ENCODE measurements at places on chromosomes 2 and 18.

DNA sequence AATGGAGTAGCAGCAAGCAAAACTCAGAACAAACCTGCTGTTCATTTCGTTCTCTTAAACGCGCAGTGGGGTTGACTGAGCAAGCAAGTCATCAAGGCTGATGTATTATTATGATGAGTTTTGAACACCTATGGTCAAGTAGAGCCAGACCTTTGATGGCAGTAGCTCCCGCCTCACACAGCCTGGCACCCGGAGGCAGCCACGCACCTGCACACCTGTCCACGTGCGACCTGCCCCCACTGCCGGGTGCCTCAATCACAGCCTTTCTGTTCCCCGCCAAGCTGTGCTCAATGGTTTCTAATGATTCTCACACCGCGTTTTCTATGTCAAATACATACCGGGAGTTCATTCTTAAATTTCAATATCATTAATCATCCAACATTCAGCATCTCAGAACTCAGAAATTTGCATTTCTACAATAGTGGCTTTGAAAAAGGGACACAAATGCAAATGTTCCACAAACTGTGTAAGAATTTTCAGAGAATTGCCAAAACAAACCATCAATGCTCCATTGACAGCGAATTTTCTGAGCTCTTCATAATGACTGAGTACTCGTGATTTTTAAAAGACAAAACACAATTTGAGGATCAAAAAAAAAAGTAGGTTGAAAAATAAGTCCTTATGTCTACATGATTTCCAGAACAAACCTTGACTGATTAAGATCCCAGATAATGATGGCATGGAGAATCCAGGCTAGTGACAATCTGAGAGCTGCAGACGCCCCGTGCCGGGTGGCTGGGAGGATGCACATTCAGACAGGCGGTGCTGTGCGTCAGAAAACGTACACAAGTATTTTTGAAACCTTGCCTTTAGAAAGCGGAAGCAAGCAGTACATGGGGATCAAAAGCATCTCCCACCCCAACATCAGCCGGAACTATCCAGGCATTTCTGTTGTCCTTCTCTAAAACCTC, 56.6 kb downstream of the HDAC4 start:
- no peak for DNase-seq

DNA sequence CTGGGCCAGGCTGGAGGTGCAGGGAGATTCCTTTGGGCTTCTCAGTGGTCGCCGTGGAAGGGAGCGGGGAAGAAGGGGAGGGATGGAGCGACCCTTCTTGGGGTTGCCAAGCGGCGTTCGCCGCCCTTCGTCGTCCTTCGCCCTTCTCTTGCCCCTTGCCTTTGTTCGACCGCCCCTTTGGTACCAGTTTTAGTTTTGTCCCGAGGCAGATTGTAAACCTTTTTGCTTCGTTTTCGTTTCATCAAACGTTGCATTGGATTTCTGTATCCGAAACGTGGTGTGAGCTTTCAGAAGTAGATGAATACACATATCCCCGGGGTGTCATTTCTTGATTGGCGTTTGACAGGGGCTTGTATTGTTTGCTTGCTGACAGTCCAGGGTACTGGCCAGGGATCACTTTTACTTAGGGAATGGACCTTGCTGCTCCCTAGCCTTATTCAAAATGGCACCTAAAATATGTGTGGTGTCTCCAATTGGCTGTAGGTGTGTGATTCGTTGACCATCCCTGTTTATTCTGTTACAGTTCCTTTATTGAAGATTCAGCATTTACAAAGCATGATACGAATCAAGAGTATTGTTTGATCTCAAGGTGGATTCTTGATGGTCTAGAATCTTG, 788 bp downstream of the USP14 start:
- no peak for DNase-seq

DNA sequence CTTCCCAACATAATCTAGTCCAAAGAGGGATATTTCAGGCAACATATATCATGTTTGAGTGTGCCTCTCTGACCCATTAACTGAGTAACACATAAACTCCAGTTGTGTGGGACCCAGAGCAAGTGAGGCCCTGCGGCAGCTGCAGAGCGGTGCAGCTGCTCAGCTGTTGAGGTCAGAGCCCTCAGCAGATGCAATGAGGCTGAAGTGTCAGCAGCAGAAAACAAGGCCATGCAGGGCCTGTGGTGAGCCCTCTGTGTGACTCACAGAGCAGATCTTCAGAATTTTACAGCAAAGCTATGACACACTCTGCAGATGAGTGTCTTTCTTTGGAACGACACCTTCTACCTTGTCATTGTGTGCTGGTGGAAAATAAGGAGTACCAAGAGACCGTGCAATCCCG, 168.5 kb downstream of the CBLN2 start:
- DNase-seq: peak; percentile 48

GRCh38 chr2:133012847-133013734, 343.1 kb upstream of the LYPD1 start:
- DNase-seq: no peak

DNA sequence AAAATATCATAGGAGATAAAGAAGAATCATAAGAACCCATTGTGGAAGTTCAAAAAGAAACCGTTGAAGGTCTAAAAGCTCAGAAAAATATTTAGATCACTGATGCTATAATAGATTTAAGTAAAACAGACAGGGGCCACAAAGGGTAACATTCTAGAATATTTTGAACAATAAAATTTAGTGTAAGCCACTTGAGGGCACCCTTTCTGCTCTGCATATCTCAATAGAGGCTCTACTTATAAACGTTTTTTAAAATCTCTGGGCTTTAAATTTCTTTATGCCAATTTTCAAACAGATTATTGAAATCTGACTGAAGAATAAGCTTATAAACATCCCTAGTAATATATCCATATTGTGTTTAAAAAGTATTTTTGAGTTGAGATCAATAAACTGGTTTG, 57.6 kb upstream of the IL1RL1 start:
- no peak for DNase-seq

DNA sequence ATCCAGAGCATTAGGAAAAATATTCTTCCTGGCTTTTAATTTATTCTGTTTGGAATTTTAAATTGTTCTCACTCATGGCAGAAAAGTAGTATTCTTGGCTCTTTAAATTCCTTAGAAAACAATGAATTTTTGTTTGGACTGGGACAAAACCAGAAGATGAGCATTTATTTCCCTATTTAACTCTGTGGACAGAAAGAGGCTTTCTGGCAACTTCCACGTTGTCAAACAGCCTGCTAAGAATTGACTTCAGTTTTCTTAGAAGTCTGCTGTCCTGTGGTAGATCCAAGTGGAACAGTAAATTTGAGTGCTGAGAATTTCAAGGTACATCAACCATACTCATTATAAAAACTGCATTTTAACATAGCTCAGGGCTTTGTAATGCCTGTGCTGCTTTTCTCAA, 83.8 kb downstream of the MGAT5 start:
- DNase-seq: no peak

GRCh38 chr2:205733648-205734047, 51.3 kb downstream of the NRP2 start:
- DNase-seq: no peak

GRCh38 chr2:6992794-6993228, 75.6 kb downstream of the RNF144A start:
- DNase-seq: no peak

DNA sequence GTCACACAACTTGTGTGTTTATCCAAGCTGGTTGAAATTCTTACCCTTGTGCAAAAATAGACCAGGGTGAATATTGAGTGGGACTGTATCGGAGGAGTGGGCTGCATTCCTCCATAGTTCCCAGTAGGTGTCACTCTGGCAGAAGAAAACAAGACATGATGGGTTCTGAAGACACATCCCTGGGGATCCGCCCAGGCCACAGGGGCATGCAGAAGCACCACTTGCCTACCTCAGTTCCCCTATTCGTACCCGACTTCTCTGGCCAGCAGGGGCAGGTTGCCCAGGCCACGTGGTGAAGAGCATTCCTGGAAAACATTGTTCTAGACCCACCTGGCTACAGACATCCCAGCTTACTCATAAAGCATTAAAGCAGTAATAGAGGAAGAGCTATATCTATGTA, 168.2 kb downstream of the FAM210A start:
- DNase-seq: no peak

DNA sequence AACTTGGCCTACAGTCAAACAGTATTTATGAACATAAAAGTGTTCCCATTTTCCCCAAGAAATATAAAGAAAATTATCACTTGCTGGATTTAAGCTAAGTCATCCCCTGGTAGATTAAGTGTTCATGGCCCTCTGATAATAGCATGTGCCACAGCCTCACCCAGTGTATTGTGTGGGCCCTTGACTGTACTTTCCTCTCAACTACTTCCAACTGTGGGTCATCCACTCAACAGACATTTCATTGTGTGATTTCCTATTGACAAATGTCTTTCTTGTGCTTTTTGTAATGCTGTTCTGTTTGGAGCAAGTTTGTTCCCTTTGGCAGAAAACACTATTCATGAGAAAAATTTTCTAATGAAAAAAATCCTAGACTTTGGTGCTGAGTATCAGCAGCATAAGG, 48.4 kb upstream of the TMEM17 start:
- no peak for DNase-seq

DNA sequence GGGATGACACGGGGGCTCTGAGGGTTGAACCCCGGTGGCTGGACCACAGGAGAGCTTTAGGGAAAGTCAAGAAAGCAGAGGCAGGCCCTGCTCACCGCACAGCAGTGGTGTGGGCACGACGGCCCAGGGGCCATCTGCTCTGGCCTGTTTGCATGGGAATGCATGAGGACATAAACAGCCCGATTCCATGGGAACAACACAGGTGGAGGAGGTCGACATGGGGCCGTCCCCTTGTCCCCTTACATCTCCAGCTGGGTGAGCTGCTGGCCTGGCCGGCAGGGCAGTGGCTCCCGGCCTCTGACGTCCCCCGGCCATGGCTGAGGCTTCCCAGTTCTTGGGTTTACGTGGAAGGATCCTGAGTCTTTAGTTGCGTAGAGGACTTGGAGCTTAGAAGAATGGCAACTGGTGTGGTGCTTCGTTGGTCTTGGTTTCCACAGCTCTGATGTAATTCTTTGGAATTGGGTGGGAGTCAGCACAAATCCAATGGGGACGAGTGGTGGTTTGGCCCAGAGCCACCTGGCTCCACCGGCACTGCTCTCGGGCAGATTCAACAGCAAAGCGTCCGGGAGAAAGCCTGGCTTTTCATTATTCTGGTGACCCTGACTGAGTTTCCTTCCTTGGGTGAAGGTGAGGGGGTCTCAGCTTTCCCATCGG, 98.3 kb upstream of the HDAC4 start:
- DNase-seq: no peak

DNA sequence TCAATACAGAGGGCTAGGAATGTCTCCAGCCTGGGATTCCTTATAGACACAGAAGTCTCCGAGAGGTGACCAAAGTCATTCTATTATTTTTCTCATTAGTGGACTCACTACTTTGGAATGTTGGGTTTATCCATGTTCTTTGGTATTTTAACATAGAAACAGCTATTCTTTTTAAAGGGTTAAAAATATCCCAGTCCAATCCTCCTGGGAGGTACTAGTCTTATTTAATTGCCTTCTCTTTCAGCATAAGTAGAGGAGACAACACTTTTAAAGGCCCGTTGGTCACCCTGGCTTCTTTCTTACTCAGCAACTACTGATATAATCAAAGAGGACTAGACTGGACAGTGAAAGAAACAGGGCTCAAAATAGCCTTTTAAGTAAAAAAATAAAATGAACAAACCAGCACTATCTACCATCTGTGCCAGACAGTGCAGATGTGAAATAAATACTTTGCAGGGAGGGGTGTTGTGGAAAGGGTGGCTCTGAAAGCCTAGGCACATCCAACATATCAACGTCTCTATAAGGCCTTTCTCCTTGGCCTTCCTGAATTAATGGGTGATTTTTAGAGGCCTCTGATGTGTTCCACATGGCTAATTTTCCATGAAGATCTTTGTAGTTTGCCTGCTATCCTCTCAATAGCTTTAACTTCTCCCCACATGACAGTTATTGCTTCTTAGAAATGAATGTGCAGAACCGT, 334.4 kb upstream of the THUMPD2 start:
- no peak for DNase-seq

DNA sequence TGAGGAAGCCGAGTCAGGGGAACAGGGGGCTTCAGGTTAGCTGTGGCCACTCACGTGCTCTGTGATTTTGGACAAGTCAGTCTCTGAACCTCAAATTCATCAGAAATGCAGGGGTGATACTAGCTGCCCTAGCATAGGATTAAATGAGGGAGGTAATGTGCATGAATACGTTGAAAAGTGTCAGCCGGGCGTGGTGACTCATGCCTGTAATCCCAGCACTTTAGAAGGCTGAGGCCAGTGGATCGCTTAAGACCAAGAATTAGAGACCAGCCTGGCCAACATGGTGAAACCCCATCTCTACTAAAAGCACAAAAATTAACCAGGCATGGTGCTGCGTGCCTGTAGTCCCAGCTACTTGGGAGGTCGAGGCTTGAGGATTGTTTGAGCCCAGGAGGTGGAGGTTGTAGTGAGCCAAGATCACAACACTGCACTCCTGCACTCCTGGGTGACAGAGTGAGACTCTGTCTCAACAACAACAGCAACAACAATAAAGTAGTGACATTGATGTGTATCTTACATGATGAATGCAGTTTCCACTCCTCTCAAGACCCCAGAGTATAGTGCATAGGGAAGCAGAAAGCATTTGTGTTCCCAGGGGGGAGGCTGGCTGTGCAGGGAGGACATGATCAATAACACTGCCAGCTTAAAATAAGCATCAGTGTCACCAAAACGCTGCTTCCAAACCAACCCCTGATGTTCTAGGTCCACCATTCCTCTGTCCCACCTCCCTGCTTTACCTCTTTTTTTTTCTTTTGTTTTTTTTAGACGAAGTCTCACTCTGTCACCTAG, 68.8 kb downstream of the HNRNPLL start:
- DNase-seq: no peak

GRCh38 chr2:236605345-236605734, 35.7 kb downstream of the ACKR3 start:
- no peak for DNase-seq

DNA sequence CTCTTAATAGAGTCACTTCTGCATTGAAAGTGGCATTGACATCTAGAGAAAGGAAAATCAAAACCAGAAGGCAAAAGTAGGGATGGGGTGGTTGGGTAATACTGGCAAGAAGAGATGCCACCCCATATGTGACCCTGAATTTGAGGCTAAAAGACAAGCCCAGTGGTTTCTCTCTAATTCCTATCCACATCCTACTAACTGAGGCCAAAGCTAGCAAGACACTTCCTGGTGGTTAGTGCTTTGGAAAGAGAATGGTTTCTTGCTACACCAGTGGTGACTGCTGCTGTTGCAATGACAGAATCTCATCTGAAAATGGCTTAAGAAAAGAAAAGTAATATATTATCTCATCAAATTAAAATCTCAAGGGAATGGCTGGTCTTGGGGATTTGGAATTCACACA, 640.6 kb downstream of the EPHA4 start:
- no peak for DNase-seq
